ENCODE measurements at places on chromosomes 3 and 15. TPM values are rescaled to one million over a fixed set of nuclear protein-coding genes. Genes with fewer than 3 reads are reported as not detected.

DNA sequence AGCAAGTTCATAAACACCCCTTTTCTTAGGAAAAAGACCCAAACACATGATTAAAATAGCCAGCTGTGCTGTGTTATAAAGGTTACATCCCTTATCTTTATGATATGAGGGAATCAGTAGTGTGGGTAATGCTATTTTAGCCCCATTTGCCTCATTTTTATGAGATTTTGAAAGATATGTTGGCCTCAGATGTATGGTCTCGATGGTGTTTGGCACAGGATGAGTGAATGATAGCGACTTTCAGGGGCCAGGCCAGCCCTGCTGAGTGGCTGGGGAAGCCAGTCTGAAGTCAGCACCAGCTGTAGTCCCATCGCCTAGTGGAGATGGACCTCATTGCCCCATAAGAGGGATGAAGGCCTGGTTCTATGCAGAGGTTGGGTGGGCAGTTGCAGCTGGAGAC, 105.0 kb upstream of the HACD2 start:
- DNase-seq: no peak

The CD200R1 gene
- total RNA-seq: 1.7 TPM

DNA sequence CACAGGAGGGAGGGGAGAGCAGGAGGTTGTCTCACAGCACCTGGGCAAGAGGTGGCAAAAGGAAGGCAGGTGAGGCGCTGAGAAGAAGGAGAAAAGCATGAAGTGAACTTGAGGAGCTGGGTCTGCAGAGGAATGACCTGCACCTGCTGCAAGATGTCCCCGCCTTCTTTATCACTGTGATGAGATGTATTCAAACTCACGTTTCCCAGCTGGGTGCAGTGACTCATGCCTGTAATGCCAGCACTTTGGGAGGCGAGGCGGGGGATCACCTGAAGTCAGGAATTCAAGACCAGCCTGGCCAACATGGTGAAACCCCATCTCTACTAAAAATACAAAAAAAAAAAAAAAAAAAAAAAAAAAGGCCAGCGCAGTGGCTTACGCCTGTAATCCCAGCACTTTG, 22.2 kb upstream of the ZNF710 start:
- DNase-seq: no peak

- no peak for DNase-seq
These were observed 281.8 kb downstream of the SATB1 start for GRCh38 chr3:18143258-18143780.

The MUSTN1 gene
- total RNA-seq: 6.6 TPM
